HS-5 (cell line): ENCODE measurements at places on chromosomes 2 and 18.

GRCh38 chr2:182977463-182977862, 60.8 kb downstream of the NCKAP1 start:
- no peak for DNase-seq

DNA sequence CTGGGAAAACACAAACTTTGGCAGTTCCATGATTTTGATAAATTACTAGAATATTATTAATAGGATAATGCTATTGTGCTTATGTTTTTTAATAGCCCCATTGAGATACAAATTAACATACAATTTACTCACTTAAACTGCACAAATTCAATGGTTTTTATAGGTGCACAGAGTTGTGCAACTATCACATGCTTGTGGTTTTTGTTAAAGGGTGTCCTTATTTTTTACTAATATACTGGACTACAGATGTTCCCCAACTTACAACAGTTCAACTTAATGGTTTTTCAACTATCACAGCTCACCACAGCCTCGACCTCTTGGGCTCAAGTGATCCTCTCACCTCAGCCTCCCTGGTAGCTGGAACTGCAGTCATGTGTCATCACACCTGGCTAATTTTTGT, 76.6 kb downstream of the OSBPL1A start:
- DNase-seq = no peak

GRCh38 chr2:103781313-103781712, 1019.5 kb downstream of the TMEM182 start:
- no peak for DNase-seq

GRCh38 chr18:80197528-80197927, 49.8 kb downstream of the PARD6G start:
- DNase-seq = no peak

DNA sequence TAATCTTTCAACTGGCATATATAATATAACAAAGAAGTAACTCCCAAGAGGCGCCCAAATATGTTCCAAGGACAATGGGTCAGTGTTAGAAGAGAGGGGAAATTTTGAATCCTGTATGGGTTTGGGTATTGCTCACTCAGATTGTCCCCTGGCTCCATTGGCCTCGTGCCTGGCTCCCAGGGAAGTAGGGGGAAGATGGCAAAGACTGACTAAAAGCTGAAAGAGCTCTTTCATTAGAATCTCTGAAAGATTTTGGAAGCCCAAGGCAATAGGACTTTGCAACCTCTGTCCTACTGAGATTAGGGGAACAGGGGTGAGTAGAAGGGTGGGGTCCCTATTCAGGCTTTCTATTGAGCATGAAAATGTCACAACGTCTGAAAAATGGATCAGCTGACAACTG, 1272.8 kb upstream of the ZEB2 start:
- DNase-seq = no peak

DNA sequence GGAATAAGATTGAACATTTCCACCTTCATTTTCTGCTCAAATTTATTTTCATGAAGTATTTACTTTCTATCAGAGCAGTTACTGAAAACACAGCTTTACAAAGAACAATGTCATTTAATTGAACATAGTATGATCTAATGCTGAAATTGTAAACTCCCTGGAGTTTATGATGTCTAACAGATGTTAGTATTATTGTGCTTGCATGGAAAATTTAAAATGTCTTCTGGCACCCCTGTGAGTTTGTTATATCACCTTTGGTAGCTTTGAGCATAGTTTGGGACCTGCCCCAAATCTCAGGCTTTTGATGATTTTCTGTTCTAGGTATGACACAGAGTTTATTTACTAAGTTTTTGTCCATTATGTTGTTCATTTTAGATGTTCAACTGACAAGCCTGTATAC, 28.1 kb downstream of the FAM171B start:
- no peak for DNase-seq
